ENCODE measurements at places on chromosomes 4 and X.

- DNase-seq = no peak
These were observed 14.8 kb upstream of the ADGRG2 start for GRCh38 chrX:19137067-19137466.

DNA sequence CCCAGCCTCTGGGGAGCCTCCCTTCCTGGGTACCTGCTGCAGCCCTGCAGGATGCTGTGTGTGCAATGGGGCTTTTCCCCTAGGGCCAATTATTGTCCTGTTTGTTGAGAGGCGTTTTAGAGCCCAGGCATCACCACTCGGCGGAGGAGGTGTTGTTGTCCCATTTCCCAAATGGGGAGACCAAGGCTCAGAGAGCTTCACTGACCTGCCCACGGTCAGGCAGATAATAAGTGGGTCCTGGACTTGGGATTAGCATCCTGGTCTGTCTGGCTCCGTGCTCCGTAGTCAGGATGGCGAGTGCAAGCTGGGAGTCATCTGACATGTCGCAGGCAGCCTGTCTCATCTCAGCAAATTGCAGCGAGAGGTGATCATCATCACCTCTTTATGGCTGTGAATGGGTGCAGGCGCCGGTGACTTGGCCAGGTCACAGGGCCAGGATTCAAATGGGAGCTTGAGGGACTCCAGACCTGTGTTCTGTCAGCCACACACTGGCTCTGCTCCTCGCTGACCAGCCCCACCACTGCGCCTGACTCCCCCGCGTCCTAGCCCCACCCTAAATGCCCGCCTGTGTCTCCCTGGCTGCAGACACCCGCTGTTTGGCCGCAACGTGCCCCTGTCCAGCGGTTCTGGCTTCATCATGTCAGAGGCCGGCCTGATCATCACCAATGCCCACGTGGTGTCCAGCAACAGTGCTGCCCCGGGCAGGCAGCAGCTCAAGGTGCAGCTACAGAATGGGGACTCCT, 16.6 kb downstream of the HTRA3 start:
- no peak for DNase-seq

- DNase-seq = no peak
These were observed 66.1 kb upstream of the HGFAC start for GRCh38 chr4:3375688-3376087.

GRCh38 chrX:10676235-10676957, 56.0 kb upstream of the MID1 start:
- no peak for DNase-seq

Measured in T-cell (primary cell).